NCI-H524 (cell line): ENCODE measurements at places on chromosomes 16 and 17.

DNA sequence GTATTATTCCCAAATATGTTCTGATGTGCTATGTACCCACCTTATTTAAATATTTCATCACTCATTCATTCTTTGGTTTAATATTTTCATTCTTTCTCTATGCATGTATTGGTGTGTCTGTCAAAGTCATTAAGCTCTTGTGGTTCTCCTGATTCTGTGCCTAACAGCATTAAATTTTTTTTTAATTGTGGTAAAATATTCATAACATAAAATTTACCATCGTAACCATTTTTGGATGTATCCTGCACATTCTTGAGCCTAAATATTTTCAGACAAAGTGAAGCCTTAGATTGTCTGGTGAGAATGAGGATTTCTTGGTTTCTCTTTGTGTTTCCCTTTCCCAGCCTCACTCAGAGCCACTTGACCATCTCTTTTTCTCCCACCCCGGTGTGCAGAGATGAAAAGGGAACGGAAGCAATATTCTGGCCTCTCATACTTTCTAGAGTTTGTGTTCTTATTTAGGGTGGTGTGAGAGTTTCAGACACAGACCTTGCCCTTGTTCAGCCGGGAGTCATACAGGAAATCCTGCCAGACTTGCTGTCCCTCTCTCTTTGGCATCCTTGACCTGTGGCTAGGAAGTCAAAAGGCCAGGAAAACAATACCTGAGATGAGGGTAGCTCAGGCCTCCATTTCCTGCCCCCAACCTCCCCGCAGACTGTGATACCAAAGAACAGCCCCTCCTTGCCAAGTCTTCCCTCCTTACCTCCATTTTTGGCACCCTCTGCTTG is 4.9 kb downstream of the CCL5 start:
- DNase-seq: no peak

- DNase-seq: no peak
Measured at GRCh38 chr16:81041696-81042095, 6.1 kb downstream of the ATMIN start.

DNA sequence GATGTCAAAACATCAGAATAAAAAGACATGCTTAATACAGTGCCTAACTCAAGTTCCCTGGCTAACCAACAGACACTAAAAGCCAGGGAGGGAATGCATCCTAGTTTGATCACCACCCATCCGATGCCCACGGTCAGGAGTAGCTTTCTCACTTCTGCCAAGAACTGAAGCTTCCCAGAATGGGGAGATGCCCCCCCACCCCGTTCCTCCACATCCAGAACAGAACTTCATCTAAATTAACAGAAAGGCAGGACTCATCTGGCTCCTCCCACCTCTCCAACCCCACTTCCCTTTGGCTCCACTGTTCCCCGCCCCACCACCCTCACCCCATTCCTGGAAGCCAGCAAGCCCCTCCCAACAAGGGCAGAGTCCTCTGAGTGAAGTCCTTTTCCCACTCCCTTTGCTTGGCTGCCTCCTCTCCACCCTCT is 33.7 kb downstream of the GDE1 start:
- DNase-seq: no peak

DNA sequence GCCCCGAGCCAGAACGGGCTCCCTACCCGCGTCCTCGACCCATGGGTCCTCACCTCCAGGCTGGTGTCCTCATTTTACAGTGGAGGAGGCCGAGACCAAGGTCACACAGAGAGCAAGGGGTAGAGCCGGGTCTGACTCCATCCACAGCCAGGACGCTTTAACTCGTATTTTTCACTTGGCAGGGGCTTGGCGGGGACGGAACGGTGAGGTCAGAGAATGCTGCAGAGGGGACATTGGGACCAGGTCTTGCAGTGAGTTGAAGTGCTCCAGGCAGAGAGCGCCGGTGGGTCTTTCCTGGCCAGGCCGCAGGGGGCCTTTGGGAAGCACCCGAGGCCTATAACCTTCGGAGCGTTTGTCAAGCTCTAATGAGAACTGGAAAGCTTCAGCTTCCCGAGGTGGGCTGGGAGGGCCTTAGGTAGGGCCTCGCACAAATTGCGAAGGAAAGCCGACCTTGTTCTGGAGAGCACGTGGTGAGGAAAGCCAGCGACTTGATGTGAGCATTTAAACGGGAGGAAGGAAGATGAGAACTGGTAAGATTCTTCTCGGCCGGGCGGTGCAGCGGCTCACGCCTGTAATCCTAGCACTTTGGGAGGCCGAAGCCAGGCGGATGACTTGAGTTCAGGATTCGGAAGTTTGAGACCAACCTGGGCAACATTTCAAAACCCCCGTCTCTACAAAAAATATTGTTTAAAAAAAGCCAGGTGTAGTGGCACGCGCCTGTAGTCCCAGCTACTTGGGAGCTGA is 908 bp upstream of the CLUH start:
- DNase-seq: no peak

DNA sequence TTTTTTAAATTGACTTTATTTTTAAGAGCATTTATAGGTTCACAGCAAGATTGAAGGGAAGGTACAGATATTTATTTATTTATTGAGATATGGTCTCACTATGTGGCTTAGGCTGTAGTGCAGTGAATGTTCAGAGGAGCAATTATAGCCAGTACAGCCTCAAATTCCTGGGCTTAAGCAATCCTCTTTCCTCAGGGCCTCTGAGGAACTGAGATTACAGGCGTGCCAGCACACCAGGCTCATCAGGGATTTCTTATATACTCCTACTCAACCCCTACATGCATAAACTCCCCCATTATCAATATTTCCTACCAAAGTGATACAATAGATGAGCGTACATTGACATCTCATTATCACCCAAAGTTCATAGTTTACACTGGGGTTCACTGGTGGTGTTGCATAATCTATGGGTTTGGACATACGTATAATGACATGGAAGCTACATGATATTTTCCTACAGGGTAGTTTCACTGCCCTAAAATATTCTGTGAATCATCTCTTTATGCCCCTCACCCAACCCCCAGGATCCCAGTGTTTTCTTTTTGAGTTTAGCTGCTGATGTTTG is 33.5 kb downstream of the HS3ST3B1 start:
- no peak for DNase-seq

- DNase-seq: no peak
Measured at GRCh38 chr17:10699856-10700255, 2.5 kb downstream of the ADPRM start.

- DNase-seq: no peak
Measured at GRCh38 chr17:5429191-5429887, 9.4 kb downstream of the RPAIN start.
